ENCODE measurements at places on chromosomes 7 and 10. TPM values are rescaled to one million over a fixed set of nuclear protein-coding genes. Genes with fewer than 3 reads are reported as not detected.

Gene CCDC136
- 4.4 TPM for total RNA-seq

Gene GIMAP5
- 42.5 TPM for total RNA-seq

Gene NKX2-3
- total RNA-seq = not detected

Gene BTBD16
- not detected for total RNA-seq

Gene CYP2C18
- total RNA-seq = not detected

Gene MBL2
- total RNA-seq = not detected

Gene GNGT1
- not detected for total RNA-seq

Gene NPTX2
- not detected for total RNA-seq

Gene C10orf62
- not detected for total RNA-seq

Gene RGS10
- 103 TPM for total RNA-seq

Gene SPDYE2
- total RNA-seq = 0.29 TPM

Gene CDHR3
- total RNA-seq = 0.58 TPM

Gene IPMK
- total RNA-seq = 5.7 TPM

Gene ASIC3
- total RNA-seq = 5.3 TPM

Gene WDR86
- not detected for total RNA-seq

Gene PTER
- 18.7 TPM for total RNA-seq

Gene RNF32
- total RNA-seq = 2.0 TPM

Gene GRM8
- total RNA-seq = not detected

Gene GNAI1
- total RNA-seq = not detected

Gene ODAD2
- not detected for total RNA-seq

Gene PON1
- total RNA-seq = not detected

Gene PLEKHS1
- total RNA-seq = 0.07 TPM

Gene TLL2
- total RNA-seq = not detected

Gene OR2A1
- not detected for total RNA-seq

Gene CUBN
- 0.56 TPM for total RNA-seq

Gene MOGAT3
- not detected for total RNA-seq

Gene IDI2
- not detected for total RNA-seq

Gene CYP3A4
- total RNA-seq = not detected

Gene PAOX
- 6.0 TPM for total RNA-seq

Gene ADRB1
- total RNA-seq = 2.8 TPM

Gene LEP
- not detected for total RNA-seq

Gene CFTR
- total RNA-seq = not detected

Gene MKX
- total RNA-seq = not detected

Gene DGKI
- 2.2 TPM for total RNA-seq

Gene CDHR1
- 0.37 TPM for total RNA-seq

Gene HPS1
- 72.0 TPM for total RNA-seq

Gene IFIT5
- total RNA-seq = 40.3 TPM

Gene ZNF3
- total RNA-seq = 21.2 TPM

Gene UPP1
- total RNA-seq = 87.6 TPM

Gene MLLT10
- 65.2 TPM for total RNA-seq
